Colonic mucosa (tissue), 4 donors: ENCODE measurements at places on chromosomes 3 and 15. TPM values are rescaled to one million over a fixed set of nuclear protein-coding genes. Genes with fewer than 3 reads are reported as not detected.

- no peak for DNase-seq
Measured at GRCh38 chr3:58038675-58039292, 30.6 kb downstream of the FLNB start.

DNA sequence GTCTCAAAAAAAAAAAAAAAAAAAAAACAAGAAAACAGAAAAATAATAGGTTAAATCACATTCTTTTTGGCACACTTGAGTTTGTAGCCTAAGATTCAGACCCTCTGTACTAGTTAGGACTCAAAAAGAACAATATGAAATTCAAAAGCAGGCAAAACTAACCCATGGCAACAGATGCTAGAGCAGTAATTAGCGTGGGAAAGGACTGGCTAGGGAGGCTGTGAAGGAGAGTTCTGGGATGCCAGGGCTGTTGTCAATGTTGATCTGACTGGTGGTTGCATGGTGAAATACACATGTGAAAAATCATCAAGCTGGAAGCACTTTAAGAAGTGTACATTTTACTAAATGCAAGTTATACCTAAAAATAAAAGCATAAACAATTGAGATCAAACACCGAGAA lies 35.6 kb downstream of the KLHL6 start:
- no peak for DNase-seq

GRCh38 chr15:60396100-60396499 lies 1.7 kb downstream of the ANXA2 start:
- DNase-seq: no peak

DNA sequence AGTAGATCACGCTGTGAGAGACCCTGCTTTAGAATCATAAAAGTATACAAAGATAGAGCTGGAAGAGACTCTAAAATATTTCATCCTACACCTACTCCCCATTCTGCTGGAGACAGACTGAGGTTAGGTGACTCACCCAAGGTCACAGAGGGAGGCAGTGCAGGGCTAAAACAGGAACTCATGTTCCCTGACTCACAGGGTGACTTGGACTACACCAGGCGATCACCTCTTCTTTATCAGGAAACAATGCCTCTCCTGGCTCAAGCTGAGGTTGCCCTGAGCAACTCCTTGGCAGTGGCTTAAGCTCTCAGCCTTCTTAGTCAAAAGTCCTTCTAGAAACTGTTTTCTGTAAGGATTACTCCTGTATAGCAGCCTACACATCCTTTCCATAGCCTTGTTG lies 26.4 kb upstream of the TNFAIP8L3 start:
- DNase-seq: no peak

DNA sequence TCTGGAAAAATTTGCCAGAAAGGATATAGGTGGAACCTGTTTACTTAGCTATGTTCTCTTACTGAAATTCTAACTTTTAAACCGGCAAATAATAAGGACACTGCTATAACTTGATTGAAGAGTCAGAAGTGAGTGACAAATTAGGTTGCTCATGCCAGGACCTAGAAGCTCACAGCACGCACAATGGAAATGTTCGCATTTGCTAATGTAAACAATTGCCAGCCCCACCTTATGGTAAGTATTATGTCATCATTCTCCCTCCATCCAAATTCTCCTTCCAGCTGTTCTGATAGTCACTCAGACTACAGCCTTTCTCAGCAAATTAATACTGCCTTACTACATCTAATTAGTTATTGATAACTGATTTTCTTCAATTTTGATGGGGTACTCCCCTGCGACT lies 4.8 kb upstream of the STXBP5L start:
- DNase-seq: no peak

GRCh38 chr3:72011485-72011884 lies 226.5 kb upstream of the PROK2 start:
- DNase-seq: no peak

DNA sequence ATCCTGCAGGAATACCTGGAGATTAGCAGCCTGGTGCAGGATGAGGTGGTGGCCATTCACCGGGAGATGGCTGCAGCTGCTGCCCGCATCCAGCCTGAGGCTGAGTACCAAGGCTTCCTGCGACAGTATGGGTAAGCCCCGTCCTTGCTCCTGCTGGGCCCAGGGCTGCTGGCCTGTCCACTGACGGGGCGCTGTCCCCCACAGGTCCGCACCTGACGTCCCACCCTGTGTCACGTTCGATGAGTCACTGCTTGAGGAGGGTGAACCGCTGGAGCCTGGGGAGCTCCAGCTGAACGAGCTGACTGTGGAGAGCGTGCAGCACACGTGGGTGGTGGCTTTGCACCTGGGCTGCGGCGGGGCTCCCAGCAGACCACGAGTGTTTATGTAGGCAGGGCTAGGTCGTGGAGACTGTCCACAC lies 5.0 kb downstream of the FES start:
- DNase-seq: no peak

- no peak for DNase-seq
Measured at GRCh38 chr3:48469046-48469915, 22.7 kb downstream of the ATRIP start.

The TP63 gene
- not detected for total RNA-seq

The FOXB1 gene
- not detected for total RNA-seq

The FBXO45 gene
- total RNA-seq: 12.1 TPM

The OCA2 gene
- total RNA-seq: 0.10 TPM
